GM12878 (cell line): ENCODE measurements at places on chromosomes 11 and 22. TPM values are rescaled to one million over a fixed set of nuclear protein-coding genes. Genes with fewer than 3 reads are reported as not detected.

Gene GRIK4
- polyA plus RNA-seq, result 0.55 and 0.80 TPM in 2 replicates

Gene KIRREL3
- not detected in 2 replicates for polyA plus RNA-seq

Gene SYVN1
- 26.1 and 29.3 TPM in 2 replicates for polyA plus RNA-seq

Gene NPAT
- 21.9 and 23.7 TPM in 2 replicates for polyA plus RNA-seq

Gene COPB1
- polyA plus RNA-seq, result 143 and 146 TPM in 2 replicates

Gene MRPL48
- polyA plus RNA-seq, result 110 and 114 TPM in 2 replicates

Gene UQCC3
- 18.1 and 18.9 TPM in 2 replicates for polyA plus RNA-seq

Gene MGAT3
- 6.8 and 8.4 TPM in 2 replicates for polyA plus RNA-seq

Gene ARHGAP8
- not detected in 2 replicates for polyA plus RNA-seq

Gene PLEKHB1
- polyA plus RNA-seq, result 0.95 and 1.5 TPM in 2 replicates

Gene DBX1
- not detected in 2 replicates for polyA plus RNA-seq
